ENCODE measurements at places on chromosomes 1 and 21.

- peak; percentile 92 for DNase-seq
Measured at GRCh38 chr1:26275580-26276431, 4.1 kb upstream of the SH3BGRL3 start.

DNA sequence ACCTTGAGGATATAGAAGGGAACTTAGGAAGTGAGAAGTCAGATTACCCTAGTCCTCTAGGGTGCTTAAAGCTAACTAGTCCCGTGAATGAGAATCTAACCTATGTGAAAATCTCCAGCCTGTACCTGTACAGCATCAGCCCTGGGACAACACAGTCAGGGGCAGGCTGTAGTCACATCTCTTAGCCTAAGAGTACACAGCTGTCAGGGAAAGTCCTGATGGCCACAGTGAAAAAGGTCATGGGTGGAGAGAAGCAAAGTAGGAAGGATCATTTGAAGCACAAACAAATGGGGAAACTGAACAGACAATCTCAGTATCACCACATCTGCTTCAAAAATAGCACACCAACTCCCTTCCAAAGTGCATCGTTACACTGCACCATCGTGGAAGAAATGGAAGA is 11.7 kb downstream of the CTSK start:
- no peak for DNase-seq

GRCh38 chr1:184285401-184286087 is 101.3 kb upstream of the C1orf21 start:
- DNase-seq: no peak

GRCh38 chr1:8373581-8374241 is 55.8 kb downstream of the SLC45A1 start:
- peak; percentile 78 for DNase-seq

- no peak for DNase-seq
Measured at GRCh38 chr1:11492235-11492634, 13.3 kb downstream of the DISP3 start.

Measured in fibroblast of lung (primary cell).